ENCODE measurements at places on chromosomes 12 and 14. TPM values are rescaled to one million over a fixed set of nuclear protein-coding genes. Genes with fewer than 3 reads are reported as not detected.

The MIP gene
- total RNA-seq: not detected

The SUOX gene
- total RNA-seq: 16.0 TPM

The RNF212B gene
- not detected for total RNA-seq

The CMA1 gene
- total RNA-seq: 0.64 TPM

The SERPINA12 gene
- total RNA-seq: not detected

Data from esophagus mucosa (tissue), 1 donor.